Stimulated activated CD8-positive, alpha-beta memory T cell treated with anti-CD3 and anti-CD28 coated beads, Interleukin-15, amount 100 ng/mL, for 24 hours (primary cell): ENCODE measurements at places on chromosomes 6 and 20.

GRCh38 chr6:28693751-28694443 is 168.2 kb downstream of the GPX5 start:
- DNase-seq, result no peak

GRCh38 chr6:151962246-151962846 is 154.9 kb downstream of the ESR1 start:
- DNase-seq, result no peak

DNA sequence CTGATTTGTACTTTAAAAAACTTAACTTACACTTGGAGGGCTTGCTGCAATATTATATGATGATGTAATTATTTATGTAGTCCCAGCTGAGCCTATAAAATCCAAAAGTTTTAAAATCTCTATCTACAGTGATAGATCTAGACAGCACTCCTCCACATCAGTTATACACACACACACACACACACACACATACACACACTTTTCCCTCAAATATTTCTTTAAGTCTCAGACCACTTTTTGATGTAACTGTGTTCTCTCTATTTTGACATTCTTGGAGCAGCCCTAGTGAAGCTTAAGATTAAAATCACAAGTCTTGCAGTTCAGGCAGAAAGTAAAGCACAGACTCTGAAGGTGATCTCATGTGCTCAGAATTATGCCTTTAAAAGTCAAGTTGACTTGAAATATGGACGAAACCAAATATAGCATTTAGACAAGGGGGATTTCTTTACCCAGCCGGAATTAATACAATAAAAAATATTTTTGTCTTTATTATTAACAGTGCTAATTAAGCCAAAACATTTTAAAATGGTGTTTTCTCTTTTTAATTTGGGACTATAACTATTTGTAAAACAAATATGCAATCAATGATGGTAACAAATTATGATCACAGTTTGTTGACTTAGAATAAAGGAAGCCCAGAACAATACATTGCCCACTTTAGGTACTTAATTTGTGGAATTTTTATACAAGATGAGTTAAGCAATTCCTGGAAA is 63.5 kb upstream of the TMEM30A start:
- DNase-seq, result no peak

- DNase-seq, result no peak
Observed at GRCh38 chr6:12479881-12480280, 189.7 kb downstream of the EDN1 start.

GRCh38 chr20:41482647-41483552 is 116.3 kb upstream of the EMILIN3 start:
- DNase-seq, result no peak

DNA sequence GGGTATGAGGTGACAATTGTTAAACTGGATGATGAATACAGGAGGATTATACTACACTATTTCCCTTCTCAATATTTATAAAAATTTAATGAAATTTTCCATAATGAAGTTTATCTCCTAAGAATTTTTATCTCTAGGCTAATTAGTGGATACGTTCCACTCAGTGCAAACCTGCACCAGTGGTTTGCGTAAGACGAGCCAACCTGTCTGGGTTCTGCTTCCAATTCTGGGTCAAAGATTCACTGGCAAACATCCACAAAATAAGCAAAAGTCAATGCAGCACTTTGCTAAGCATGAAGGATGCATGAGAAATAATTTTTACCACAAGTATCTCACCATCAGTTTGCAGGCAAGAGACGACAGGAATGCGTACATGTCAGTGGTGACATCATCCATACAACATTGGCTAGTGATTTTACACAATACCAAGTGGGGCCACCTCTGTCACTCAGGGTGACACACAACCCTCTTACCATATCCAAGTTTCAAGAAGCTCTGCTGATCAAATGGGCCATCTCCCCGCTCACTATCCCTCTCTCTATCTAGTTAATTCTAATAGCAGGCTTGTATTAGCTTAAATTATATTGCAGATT is 51.7 kb downstream of the FAM50B start:
- DNase-seq, result no peak

DNA sequence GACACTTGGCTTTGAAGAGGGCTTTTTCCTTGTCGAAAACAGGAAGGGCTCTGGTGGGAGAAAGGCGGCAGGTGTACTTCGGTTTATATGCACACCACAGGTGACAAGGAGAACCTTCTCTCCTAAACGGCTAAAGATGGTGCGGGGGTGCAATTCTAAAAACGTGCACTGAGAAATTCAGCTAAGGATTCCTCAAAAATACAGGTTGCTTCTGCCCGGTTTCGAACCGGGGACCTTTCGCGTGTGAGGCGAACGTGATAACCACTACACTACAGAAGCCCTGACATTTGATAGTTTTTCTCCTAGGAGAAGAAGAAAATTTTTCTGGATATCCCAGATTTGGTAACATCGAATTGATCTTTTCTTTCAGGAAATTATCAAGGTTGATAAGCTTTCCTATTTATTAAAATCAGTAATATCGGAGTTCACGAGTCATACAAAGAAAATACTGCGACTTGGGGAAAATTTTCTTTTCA is 32.0 kb downstream of the POM121L2 start:
- DNase-seq, result no peak

DNA sequence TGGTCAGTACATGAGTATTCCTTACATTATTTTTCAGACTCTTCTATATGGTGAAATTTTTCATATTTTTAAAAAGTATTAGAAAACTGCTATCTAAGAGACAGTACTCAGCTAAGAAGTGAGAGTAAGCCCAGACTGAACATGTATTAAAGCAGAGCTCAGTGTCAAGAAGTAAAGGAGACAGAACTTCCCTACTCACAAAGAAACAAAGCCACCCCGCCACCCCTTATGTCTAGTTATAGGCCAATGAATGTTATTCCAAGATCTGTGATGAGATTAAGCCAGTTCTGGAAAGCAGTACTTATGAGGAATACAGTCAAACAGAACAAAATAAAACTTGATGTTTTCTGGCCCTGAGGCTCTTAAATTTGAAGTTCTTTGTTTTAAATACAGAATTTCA is 114.5 kb downstream of the RNGTT start:
- DNase-seq, result no peak

DNA sequence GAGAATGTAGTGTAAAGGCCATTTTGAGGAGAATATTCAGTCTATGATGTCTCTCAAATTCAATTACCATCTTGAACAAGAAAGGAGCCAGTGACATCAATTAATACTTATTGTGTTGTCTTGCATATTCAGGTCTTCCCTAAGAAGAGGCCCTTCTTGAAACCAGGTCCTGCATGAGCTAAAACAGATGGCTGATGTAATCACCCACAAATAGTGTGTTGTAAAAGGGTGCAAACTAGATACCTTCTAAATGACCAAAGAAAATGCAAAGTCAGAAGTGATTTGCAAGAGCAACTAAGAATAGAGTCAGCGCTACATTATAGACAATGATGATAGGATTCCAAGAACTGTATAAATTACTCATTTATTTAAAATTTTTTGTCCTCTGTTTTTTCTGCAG is 97.0 kb downstream of the BTBD3 start:
- no peak for DNase-seq

GRCh38 chr20:768426-768978 is at the start of gene SLC52A3:
Gene SLC52A3, minus strand, starts transcription at chr20:768500. Its CDS starts 2,726 bp downstream, at chr20:765774.
- DNase-seq, result no peak

DNA sequence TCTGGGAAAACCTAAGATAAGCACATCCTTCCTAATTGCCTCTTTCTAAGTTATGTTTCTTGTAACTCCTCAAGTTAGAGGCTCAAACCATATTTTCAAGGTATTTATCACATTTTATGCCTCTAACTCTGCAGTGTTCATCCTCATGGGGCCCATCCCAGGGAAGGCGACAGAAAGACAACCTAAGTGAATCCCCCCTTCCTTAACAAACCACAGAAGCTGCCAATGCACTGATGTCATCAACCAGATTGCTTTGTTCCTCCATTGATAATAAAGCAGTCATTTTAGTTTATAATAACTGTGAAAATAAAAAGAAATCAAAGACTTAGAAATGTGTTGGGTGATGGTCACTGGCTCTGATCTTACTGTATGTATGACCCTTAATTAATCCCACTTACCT is 119.5 kb upstream of the TCF21 start:
- no peak for DNase-seq

DNA sequence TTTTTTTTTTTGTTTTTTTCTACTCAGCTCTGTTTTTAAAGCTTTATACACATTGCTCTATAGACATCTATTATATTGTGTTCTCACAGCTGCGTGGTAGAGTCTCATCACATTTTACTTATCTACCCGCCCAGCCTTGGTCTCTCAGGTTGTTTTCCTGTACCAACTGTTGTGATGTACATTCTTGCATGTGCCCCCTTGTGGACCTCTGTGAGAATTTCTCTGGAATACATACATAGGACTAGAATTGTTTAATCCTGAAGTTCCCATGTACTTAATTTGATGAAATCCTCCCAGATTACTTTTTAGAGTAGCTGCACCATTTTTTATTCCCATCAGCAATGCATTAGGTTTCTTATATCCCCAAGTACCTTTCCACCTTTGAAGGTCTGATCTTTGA is 40.4 kb upstream of the TINAG start:
- DNase-seq, result no peak

- DNase-seq, result no peak
Observed at GRCh38 chr6:122887941-122888340, 98.9 kb downstream of the SMPDL3A start.

GRCh38 chr6:4599924-4600323 is 176.3 kb upstream of the CDYL start:
- no peak for DNase-seq

DNA sequence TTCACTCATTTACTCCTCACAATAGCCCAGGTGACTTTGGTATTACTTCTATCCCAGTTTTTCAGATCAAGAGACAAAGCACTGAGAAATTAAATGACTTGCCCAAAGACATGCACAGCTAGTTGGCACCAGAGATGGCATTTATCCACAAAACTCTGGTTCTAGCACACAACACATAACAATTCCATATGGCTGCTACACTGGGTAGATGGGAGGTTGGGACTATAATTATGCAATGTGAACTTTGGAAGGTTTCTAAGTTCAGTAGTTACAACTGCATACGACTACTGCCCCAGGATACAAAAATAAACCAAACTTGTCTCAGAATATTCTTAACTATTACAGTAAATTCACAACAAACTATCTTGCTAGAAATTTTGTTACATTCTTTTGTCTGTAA is 54.2 kb upstream of the MLIP start:
- no peak for DNase-seq

DNA sequence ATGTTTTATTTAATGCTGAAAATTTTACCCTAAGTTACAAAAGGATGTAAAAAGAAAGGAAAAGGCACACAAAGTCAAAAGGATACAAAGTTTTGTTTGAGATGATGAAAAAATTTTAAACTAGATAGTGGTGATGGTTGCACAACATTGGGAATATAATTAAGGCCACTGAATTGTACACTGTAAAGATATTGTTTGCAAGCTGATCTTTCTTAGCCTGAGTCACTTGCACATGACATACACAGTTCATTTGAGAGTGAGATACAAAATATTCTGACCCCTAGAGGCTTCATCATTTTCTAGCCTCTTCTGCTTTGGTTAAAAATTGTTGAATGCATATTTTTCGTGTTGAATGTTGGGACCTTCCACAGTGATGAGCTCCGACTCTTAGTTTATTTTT is 462.6 kb downstream of the HDGFL1 start:
- DNase-seq, result no peak

DNA sequence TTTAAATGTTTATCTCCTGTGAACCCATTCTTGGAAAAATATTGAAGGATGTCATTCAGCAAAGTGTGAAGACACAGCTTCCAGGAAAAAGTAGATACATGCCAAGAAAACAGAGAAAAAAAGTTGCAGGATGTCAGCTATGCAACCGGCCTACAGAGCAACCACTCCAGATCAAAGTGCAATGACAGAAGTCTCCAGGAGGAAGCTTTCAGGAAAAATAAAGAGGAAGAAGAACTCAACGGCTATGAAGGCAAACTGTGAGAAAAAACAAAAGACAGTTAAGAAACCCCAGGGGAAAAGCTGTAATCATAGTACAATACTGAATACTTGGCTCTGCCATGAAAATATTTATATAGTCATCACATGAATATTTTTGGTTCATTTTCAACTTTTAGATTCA is 30.6 kb downstream of the REPS1 start:
- DNase-seq, result no peak

- peak; percentile 98 for DNase-seq
Observed at GRCh38 chr6:41072836-41073202, at the start of gene NFYA. Gene NFYA, plus strand, starts transcription at chr6:41072974. Its CDS starts 6,116 bp downstream, at chr6:41079090.

DNA sequence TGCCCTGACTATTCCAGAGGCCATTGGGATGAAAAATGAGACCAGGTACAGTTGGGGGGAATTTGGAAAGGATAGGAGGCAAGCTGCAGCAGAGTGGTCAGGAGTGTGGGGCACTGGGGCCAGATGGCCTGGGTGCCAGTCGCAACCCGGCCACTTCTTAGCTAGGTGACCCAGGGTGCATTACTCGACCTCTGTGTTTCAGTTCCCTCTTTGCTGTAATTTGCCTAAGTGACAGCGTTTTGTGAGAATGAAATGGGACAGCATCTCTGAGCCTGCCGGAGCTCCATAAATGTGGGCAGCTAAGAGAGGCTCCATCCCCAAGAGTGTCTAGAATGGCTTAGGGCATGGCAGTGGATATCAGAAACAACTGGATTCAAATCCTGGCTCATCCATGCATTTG is 13.9 kb downstream of the LRFN2 start:
- DNase-seq, result no peak

DNA sequence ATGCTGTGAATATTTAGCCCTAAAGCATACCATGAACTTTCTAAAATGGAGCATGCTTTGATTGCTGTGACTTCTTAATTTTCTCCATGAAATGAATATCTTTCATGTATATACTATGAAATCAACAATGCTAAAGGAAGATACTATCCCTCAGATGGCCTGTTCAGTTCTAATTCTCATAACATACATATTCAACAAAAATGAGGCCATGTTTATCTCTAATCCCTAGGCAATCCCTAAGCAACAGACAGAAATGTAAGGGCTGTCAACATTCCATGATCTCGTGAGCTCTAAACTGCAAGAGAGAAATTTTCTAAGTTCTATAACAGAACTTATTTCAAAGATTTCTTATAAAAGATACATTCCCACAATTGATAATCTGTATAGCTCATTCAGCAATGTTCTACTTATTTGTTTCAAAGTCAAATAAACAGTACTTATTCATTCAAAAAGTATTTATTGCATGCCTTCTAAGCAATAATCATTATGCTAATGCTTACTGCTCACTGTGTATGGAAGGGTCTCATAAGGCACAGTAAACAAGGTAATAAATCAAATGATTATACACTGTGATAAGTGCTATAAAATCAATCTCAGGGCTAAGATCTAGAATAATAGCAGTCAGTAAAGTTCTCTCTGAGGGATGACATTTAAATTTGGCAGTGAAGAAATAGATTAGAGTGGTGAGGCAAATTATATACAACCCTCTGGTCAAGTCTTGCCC is 492.9 kb downstream of the PHF3 start:
- no peak for DNase-seq

- no peak for DNase-seq
Observed at GRCh38 chr6:2037237-2037926, 208.0 kb downstream of the GMDS start.

DNA sequence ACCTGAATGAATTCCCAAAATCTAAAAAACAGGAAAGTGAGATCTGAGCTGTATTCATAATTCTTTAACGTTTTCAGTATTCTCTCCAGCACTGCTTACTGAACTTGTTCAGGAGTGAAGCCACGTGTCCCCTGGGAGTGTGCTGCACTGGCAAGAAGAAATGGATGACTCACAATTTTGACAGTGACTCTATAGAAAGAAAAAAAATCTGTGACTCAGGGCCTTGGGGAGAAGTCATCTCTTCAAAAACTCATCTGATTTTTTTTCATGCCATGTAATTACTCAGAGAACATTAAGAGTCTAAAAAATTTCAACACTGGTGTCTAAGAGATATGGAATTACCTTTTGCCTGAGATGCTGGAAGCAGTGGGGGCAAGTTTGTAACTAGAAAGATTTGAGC is 39.7 kb downstream of the ANKEF1 start:
- no peak for DNase-seq

- no peak for DNase-seq
Observed at GRCh38 chr20:46875059-46875458, 19.6 kb upstream of the EYA2 start.
